Thyroid gland (tissue), 4 donors: ENCODE measurements at places on chromosomes 16 and 17. TPM values are rescaled to one million over a fixed set of nuclear protein-coding genes. Genes with fewer than 3 reads are reported as not detected.

Gene GAS2L2
- total RNA-seq = not detected

DNA sequence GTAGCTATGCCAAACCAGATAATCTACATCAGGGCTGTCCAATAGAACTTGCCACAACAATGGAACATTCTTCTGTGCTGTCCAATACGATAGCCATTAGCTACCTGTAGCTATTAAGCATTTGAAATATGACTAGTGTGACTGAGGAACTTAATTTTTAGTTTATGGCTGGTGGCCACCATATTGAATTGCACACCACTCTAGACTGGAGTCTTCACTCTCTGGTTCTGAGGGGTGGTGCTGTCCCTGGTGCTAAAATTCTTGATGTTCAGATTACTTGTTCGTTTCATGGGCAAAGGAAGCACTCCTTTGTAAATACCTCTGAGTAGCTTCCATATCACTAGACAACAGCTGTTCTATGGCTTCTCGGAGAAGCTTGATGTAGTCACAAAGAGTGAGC, 296.6 kb downstream of the NPIPA8 start:
- DNase-seq = no peak

DNA sequence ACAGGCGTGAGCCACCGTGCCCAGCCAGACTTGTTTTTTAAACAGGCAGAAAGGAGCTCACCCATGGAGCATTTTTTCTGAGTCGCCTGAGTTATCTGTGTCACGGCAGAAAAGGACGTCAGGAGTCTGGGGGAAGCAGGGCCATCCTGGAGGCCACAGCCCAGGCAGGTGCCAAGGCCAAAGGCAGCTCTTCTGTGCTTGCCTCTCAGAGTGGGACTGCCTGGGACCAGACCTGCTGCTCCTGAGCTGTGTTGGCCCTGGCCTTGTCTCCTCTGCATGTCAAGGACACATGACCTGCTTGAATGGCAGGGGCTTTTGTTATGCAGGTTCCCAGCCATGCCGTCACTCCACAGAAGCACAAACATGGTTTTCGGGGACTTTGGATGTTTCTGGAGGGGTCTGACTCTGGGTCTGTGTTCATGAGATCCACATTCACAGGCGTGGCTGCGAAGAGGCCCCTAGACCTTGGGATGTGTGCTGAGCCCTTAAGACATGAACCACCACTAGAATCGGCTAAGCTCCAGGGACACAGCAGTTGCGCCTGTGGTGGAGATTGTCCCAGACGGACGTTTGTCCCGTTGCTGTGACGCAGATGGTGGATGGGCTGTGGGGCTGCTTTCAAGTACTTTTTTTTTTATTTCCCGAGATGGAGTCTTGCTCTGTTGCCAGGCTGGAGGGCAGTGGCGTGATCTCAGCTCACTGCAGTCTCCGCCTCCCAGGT, 33.8 kb downstream of the FOXK2 start:
- DNase-seq = no peak

DNA sequence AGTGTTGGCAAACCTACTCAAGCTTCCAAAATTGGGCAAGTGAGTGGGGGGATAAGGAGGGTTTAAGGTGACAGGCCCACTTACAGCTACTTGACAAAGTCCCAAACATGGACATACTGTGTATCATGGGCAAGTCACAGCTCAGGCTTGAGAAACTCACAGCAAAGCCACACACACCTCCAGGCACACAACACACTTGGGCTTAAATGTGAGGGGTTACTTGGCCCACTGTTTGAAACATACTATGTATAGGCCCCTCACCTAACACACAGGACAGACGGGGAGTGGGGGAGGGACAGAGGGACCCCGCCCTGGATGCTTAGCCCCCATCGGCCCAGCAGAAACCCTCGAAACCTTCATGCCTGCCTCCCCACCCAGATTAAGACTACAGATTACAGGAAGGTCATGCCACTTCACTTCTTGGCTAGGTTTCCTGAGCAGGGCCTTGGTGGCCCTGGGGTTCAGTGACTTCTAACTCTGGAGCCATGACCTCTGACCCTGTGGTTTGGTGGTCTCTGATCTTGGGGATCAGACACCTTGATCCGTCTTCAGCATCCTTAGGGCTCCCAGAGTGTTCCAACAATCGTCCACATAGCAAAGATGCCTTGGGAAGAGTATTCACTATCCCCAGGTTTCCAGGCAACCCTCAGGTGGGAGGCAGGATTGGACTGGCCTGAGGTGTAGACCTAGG, 2.3 kb upstream of the SAMD14 start:
- no peak for DNase-seq

GRCh38 chr17:30555942-30556341, 78.7 kb downstream of the GOSR1 start:
- no peak for DNase-seq

Gene RTN4RL1
- 4.9 TPM for total RNA-seq

DNA sequence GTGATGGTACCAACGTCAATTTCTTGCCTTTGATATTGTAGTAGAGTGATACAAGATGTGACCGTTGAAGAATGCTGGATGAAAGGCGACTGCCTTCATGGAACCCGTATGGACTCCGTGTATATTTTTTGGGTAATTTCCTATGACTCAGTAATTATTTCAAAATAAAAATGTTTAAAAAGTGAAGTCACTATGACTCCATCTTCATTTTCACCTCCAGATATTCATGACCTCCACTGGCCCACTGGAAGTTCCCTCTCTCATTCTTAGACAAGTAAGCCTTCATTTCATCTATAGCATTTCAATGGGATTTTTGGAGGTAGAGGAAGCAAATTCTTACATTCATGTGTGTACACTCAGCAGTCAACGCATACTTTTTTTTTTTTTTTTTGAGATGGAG, 111.8 kb upstream of the NUDT7 start:
- DNase-seq = no peak

Gene PRKCB
- total RNA-seq = 8.6 TPM

- no peak for DNase-seq
These were observed 464.7 kb upstream of the TOM1L1 start for GRCh38 chr17:54435966-54436365.

GRCh38 chr17:79088247-79088996, 13.8 kb downstream of the ENGASE start:
- DNase-seq = no peak

GRCh38 chr17:75661531-75661930, 5.4 kb downstream of the RECQL5 start:
- DNase-seq = no peak

Gene TEKT5
- total RNA-seq = not detected

Gene GPRC5B
- 29.3 TPM for total RNA-seq

- peak; percentile 5 for DNase-seq
These were observed 131.5 kb upstream of the RCVRN start for GRCh38 chr17:10036511-10037061.

DNA sequence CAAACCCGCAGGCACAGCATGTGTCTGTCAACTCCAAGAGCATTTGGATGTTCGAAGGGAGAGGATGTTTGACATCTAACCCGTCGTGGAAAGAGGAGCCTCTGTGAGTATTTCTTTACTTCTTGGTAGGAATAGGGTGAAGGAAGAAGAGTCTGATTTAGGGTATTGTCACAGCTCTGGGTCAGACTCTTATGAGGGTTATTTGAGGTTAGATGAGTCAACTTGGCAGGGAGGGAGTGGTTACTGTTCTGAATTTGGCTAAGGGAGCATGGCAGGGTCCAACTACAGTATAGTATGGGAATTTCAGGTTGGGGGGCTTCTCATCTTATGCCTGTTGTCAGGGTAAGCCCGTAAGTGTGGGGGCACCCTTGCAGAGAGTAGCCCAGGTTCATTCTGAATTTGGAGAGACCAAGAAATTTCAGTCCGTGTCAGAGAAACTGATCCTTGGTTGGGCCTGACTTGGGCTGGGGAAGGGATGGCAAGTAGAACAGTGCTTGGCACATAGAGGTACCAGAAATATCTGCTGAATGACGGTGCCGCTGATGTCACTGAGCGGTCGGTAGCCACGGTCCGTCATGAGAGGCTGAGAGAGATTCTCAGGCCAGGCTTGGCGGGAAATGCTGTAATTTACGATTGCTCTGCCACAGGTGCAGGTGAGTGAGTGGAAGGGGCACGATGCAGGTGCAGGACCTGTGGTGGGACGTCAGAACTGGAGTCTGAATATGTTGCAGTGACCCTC, 43.2 kb downstream of the MYH3 start:
- no peak for DNase-seq

GRCh38 chr16:31134625-31135534, 647 bp downstream of the PRSS8 start:
- DNase-seq = peak; percentile 80

DNA sequence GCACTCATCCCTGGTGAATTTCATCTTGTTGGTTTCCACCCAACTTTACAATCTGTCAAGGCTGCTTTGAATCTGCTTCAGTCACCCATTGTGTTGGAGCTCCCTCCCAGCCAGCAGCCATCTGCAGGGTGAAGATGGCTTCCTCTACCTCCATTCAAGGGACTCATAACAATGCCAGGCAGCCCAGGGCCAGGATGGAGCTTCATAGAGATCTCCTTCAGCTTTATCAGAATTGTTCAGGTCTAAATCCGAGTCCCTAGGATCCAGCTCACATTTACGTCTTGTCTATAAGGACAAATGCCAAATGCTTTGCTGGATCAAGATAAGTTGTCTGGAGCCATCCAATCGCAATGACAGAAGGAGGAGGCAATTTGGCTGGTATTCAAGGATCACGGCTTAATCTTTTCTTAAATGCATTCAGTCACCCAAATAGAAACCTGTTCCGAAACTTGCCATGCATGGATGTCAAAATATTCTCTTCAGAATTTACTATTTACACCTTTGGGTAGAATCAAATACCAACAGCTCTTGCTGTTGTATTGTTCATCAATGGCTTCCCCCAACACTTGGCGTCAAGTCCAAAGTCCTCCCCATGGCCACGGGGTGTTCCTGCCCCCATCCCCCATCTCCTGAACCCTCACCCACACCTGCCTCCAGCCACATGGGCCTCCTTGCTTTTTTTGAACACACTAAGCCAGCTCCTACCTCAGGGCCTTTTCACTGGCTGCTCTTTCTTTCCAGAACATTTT, 3.8 kb upstream of the FAM171A2 start:
- peak; percentile 40 for DNase-seq

- peak; percentile 88 for DNase-seq
These were observed 199.1 kb downstream of the KATNIP start for GRCh38 chr16:27748868-27749546.
